ENCODE measurements at places on chromosomes 13 and 19.

DNA sequence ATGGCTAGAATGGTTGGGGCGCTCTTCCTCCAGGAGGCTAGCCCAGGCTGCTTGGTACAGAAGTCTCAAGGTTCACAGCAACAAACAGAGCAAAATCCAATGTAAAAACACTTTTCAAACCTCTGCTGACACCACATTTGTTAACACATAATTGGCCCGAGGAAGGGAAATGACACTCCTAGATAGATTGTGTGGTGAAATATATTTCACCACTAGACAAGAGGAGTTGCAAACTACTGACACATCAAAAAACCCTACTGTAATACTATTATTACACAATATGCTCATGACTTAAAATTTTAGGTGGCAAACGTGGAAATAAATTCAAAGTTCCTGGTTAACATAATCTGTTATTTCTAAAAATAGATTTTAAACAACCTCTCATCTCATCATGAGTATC is 643.6 kb downstream of the PCDH9 start:
- DNase-seq = no peak

DNA sequence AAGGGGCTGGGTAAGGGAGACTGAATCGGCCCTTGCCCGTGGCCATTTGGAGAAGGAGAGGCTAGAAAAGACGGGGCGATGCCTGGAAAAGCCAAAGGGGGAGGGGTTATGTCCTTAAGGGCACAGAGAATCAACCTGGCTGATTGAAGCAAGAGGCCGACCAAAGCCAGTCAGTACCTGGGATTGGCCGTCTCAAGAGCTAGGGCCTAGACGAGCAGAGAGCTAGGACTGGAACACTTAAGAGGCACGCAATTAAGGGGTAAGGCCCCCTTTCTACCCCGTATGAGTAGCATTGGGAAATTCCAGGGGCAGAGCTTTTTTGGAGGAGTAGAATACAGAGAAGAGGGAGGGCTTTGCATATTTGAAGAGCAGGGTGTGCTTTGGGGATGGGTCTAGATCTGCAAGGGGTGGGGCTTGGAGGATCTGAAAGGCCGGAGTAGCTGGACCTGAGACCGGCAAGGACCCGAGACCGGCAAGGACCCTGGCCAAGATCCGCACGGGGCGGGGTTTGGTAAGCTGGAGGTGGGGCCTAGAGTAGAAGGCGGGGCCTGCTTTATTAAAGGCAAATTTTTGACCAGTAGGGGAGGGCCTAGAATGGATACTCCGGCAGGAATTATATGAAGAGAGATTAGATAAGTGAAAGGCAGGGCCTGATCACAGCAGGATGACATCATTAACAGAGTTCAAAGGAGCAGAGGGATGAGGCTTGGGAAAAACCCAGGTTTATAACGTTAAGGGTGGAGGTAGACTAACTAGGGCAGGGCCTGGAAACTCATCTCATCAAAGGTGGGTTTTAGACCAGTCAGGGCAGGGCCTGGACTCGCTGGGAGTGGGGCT is 10.7 kb upstream of the CACNG6 start:
- no peak for DNase-seq

DNA sequence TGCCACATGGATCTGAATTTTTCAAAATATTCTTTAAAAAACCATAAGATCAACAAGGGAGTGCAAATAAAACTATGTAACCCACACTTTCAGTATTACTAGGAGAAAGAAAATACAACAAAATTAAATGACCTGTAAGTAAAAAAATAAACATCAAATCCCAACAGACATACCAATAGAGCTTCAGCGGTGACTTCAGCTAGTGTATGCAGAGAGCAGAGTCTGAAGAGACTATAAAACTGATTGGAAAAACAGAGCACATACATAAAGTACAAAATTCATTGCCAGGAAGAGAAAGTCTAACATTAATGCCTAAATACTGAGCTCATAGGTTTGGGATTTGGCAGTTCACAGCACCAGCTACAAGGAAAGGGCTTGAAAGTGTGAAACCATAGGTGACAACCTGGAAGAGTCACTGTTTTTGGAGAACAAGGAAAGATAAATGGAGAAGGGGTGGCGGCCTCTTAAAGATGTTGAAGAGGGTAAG is 291.1 kb downstream of the LMO7 start:
- peak; percentile 13 for DNase-seq

- DNase-seq = no peak
These were observed 426.7 kb downstream of the TBC1D4 start for GRCh38 chr13:75055296-75055695.

DNA sequence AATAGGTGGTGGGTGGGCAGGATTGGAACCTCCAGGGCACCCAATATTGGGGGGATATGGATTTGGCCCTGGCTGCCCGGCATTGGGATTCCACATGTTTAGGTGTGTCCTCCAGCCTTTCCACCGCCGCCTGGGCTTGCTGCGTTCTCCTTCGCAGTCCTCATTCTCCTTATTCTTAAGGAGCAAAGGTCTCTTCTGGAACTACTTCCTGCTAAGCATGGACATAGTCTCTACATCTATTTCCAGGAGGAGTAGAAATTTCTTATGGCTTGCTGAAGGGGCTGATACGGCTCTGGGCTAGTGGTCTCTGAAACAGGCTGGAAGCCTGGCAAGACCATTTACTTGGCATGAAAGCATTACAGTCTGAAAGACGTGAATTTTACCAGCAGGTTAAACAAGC is 9.2 kb upstream of the FCGBP start:
- DNase-seq = no peak

DNA sequence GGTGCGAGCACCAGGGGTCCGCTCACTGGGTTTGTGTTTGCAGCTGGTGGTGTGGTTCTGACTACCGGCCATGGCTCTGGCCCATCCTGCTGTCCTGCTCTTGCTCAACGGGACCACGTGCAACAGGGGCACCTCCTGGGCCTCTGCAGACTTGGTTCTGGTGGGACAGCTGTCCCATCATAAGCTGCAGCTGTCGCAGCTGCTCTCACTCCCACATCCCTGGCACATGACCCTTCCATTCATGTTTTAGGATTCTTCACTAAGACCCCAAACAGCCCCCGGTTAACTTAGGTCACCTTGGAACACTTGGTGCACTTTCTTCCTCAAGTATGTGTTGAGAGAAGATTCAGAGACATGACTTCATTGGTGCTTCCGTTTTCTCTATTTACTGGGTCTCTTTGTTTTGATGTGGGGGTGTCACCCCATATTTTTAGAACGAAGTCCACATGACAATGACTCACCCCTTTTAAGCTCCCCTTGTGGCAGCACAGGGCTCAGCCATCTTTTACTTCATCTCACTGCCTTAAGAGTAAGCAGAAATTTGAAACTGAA is 68.4 kb upstream of the ARHGEF7 start:
- no peak for DNase-seq
